T-helper 1 cell (primary cell): ENCODE measurements at places on chromosomes 5 and 9.

DNA sequence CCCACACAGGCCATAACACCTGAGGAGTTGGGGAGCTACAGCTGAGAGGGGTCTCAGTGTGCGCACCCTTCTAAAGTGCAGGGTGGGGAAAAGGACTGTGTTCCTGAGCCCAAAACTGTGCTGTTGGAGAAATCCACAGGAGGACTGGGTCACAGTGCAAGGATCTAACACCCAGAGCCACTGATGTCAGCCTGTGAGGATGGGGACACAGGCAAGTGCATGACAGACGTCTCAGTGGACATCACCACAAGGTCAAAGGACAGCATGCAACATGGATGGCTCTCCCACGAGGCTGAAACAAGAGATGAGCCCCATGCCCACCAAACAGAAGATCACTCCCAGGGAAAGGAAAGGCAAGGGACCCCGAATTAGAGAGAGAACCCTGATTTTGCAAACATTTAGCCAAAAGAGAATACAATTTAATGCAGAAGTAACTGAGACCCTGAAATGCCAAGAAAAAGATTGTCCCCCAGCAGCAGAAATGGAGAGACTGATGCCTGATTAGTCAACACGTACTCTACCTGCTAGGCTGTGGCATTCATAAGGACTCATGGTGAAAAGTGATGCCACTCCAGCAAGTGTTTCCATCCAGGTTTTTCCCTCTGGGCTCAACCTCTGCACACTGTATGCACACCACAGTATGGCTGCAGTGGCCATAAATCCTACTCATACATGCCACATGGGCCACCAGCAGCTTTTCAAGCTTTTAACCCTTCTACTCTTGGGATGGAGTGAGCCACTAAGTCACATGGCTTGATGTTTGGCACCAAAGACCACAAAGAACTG, 14.2 kb downstream of the KLF9 start:
- no peak for DNase-seq

- DNase-seq, result no peak
Measured at GRCh38 chr5:102772273-102772672, 17.2 kb downstream of the PAM start.

DNA sequence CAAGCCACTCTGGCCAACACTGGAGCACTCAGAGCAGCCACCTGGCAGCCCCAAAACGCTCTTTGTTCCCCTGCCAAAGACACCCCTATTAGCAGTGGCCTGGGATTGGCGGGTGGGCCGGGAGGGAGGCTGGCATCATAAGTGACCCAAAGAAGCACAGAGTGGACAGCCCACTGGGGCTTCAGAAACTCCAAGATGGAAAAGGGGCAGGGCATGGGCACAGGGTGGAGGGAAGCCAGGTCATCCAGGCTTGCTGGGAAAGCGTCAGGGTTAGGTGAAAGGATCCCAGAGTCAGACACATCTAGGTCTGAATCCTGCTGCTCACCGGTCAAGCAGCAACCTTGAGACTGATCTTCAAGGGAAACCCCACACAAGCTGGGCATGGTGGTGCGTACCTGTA, 14.8 kb downstream of the EEIG1 start:
- DNase-seq, result no peak

- DNase-seq, result no peak
Measured at GRCh38 chr5:159680095-159680494, 236.2 kb upstream of the ADRA1B start.

DNA sequence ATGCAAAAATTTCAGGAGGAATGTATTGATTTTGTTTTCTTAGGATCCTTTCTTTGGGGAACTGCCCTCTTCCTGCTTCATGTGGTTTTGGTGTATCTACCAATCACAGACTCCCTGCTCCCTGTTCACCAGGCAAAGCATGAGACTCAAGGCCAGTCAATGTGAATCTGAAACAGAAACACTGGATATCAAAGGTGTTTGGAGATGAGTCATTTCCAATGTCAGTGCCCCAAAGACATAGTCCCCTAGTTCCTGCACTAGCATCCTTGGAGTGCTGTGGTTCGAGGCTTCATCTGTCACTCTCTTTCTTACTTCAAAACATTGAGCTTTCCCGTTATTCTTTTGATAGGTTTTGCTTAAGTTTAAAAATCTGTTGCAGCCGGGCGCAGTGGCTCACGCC, 8.1 kb downstream of the PPP3R2 start:
- no peak for DNase-seq

DNA sequence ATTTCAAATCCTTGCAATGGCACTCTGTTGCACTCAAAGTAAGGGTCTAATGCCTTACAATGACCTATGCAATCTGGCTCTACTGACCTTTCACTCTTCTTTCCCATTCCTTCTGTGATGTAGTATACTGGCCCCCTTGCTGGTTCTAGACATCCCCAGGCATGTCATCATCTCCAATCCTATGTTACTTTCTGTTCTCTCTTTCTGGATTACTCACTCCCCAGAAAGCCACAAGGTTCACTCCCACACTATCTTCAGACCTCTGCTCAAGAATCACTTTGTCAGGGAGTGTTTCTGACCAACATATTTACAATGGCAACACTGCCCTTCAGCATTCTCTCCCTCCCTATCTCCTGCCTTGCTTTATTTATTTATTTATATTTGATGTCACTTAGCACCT, 802.2 kb upstream of the WWC1 start:
- no peak for DNase-seq

DNA sequence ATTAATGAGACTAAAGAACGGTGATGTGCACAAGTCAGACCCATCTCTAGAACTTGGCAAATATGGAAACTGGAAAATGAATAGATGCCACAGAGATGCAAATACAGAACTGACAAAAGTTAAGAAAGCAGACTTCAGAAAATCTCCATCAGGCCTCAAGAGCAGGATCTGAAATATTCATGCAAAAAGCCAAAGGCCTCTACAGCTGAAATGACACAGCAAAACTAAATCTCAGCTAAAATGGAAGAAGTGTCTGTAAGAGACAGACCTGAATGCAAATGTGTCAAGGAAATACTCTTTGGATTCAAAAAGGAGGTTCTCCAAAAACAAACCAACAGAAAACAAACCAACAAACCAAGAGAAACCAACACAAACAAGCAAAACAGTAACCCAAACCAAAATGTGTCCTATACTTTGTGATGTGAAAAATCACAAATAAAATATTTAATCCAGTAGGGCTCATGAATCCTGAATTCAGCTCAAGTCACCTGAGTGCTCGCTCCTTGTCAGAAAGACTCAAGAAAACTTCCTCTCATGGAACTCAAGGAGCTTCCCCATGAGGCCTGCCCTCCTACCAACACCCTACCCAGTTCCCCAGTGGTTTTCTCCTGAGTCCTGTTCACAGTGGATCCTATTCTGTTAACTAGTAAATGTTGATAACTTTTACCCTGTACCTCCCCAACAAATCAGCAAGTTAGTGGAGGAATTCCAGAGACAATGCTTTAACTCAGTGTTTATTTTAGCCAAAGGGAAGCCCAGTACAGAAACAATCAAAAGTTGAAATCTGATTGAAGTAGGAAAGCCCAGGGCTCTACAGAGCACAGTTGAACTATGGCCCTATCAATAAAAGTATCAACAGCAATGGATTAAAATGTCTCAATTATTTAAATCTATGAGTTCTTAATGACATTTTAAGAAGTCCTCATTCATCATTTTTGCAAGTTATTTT, 14.6 kb downstream of the MRPS27 start:
- DNase-seq, result no peak

- DNase-seq, result no peak
Measured at GRCh38 chr9:114123031-114123977, 24.2 kb upstream of the KIF12 start.

GRCh38 chr9:114494776-114495569, 10.3 kb downstream of the WHRN start:
- no peak for DNase-seq

GRCh38 chr5:59685191-59685530, 208.4 kb downstream of the PDE4D start:
- DNase-seq, result no peak

GRCh38 chr5:56088967-56089829, 94.4 kb upstream of the IL6ST start:
- no peak for DNase-seq

- DNase-seq, result no peak
Measured at GRCh38 chr5:161544350-161544765, 2.2 kb downstream of the GABRB2 start.

DNA sequence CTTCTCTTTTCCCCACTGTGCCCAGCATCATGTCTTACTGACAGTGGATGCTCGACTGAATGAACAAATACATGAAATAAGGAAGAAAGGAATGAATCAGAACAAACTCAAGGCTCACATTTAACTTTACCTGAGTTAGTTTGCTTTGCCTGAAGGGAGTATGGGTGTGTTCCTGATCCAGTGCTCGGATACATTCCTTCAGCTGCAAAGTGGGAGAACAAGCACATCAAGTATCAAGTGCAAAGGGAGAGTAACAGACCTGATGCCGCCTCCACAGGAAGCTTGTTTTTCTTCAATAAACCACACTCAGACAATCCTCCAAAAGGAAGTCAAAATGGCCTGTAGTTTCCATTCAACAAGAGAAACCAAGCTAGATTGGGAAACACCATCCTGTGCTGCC, 66.1 kb downstream of the KIF24 start:
- DNase-seq, result no peak

- DNase-seq, result no peak
Measured at GRCh38 chr9:4706971-4707622, 27.7 kb downstream of the CDC37L1 start.

GRCh38 chr5:136679233-136679632, 313.9 kb upstream of the TRPC7 start:
- DNase-seq, result no peak

DNA sequence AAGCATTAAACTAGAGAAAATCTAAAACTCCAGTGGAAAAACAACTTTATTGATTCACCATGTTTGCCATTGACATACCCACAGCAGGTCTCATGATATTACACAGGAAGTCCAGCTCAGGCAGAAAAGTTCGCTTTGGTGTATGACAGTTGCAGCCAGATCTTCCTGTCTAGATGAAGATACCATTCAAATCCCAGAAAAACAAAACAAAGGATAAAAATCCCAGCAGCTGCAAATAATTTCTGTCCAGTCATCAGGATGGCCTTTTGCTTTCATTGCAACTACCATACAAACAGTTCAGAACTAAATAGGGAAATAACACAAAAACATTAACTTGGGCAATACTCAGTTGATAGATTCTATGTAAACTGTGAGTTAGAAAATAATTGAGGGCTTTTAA, 136.0 kb upstream of the NREP start:
- no peak for DNase-seq

- DNase-seq, result no peak
Measured at GRCh38 chr9:2039294-2040180, 24.4 kb downstream of the SMARCA2 start.

- DNase-seq, result no peak
Measured at GRCh38 chr5:97097326-97098230, 44.8 kb downstream of the LIX1 start.

- DNase-seq, result no peak
Measured at GRCh38 chr5:103744159-103744558, 181.6 kb upstream of the NUDT12 start.
